ENCODE measurements at places on chromosomes 2 and 18.

- no peak for DNase-seq
Measured at GRCh38 chr2:225274751-225275150, 124.8 kb upstream of the NYAP2 start.

- DNase-seq: no peak
Measured at GRCh38 chr2:20672201-20672951, 5.4 kb downstream of the GDF7 start.

GRCh38 chr2:168212167-168212566 lies 35.2 kb downstream of the STK39 start:
- DNase-seq: no peak

DNA sequence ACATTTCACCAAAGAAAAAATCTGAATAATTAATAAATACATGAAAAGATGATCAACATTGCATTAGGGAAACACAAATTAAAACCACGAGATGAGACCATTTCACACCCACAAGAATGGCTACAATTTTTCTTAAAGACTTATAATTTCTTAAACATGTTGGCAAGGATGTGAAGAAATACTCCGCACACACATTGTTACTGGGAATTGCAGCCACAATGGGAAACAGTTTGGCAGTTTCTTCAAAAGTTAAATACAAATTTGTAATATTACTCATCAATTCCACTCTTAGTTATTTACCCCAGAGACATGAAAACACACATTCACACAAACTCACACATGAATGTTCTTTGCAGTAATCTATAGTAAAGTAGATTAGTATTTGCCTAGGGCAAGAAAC lies 363.3 kb upstream of the SMIM21 start:
- no peak for DNase-seq

- DNase-seq: no peak
Measured at GRCh38 chr2:42752816-42753813, 10.8 kb downstream of the OXER1 start.

- DNase-seq: no peak
Measured at GRCh38 chr2:65355186-65355831, 77.1 kb downstream of the SPRED2 start.

- peak; percentile 46 for DNase-seq
Measured at GRCh38 chr2:11738589-11739436, 7.6 kb upstream of the LPIN1 start.

- DNase-seq: no peak
Measured at GRCh38 chr18:13486284-13486683, 240.1 kb downstream of the FAM210A start.

GRCh38 chr2:189698020-189698887 lies 23.8 kb downstream of the ANKAR start:
- no peak for DNase-seq

DNA sequence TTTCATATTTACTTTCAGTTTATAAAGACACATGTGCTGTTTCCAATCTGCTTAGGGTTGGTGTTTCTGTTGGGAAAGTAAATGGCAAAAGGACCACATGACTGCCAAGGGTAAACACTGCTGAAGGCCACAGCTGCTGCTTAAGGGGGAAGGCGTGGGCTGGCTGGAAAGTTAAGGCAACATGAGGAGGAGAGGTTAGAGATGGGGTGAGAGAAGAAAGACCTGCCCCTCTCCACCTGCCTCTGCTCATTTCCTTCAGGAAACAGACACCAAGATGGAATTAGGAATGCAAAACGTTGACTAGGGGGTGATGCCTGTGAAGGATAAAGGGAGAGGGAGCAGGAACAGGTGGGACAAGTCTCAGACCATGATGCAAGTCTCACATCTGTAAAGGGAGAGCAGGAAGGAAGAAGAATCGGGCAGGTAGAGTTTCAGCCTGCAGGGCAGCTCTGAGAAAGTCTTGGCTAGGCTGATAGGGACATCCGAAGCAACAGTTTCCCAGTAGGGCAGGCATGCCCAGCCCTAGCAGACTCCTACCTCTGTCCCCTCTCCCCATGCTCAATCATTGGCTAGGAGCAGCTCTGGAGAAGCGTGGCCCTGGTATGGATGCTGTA lies 86.0 kb downstream of the CDC42EP3 start:
- no peak for DNase-seq

DNA sequence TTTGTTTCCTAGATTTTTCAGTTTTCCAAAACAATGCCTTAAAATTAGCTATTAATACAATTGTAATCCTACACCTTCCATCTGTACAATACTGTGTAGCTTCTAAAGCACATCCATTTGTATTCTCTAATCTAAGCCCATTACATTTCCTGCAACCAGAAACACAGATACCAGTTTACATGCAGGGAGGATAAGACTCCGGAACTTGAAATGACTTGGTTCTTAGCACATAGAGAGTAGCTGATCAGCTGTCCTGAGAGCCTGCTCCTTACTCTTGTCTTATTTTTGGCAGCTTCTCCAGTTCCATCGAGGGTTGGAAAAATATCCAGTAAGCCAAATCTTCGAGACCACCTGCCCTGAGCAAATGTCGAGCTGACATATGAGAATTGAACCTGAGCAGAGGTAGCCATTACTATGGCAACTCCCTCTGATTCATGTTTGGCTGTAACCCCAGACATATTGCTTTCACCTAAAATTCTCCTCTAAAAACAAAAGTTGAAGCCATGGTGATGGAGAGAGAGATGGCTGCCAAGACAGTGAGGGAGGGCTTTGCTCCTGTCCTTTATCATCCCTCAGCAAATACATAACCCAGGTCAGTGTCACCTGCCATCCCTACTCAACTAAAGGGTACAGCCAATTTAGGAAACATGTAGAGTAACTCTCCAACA lies 542.8 kb downstream of the IRS1 start:
- no peak for DNase-seq

DNA sequence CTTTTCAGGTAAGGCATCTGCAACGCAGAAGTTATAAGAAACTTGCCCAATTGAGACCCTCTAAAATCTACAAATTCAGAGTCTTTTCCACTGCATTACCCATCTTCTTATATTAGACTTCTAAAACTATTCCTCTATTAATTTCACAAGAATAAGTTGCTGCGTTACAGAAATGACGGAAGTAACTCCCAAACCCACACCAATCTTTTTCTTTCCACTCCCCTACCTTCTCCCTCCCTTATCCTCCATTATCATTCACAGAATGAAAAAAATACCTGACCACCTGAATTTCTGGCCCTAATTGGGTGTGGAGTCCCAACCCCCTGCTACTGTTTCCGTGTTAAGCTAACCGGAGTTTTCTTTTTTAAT lies 689 bp downstream of the RPRD1A start:
- DNase-seq: no peak

All from D341Med (cell line).